Esophagus muscularis mucosa (tissue), 4 donors: ENCODE measurements at places on chromosomes 12 and 14. TPM values are rescaled to one million over a fixed set of nuclear protein-coding genes. Genes with fewer than 3 reads are reported as not detected.
A peak's percentile ranks its signal among the peaks of the same experiment; 100 is the strongest.

- H3K27me3 ChIP-seq, result no peaks in the 10 kb centered on the region
- peak within 1 kb of the TSS; percentile 80 for H3K4me3 ChIP-seq
- peak within 1 kb of the TSS; percentile 93 for H3K27ac ChIP-seq
- H3K4me1 ChIP-seq, result peaks cover 82% of the 10 kb centered on the region
- DNase-seq, result peak; percentile 96
These were observed at the start of gene ITGA5 for GRCh38 chr12:54419088-54419887. TSS of gene ITGA5 (minus strand) at chr12:54419266. CDS start at chr12:54419198, 68 bp downstream.

CNTN1 gene
- total RNA-seq, result 63.1 TPM

DNA sequence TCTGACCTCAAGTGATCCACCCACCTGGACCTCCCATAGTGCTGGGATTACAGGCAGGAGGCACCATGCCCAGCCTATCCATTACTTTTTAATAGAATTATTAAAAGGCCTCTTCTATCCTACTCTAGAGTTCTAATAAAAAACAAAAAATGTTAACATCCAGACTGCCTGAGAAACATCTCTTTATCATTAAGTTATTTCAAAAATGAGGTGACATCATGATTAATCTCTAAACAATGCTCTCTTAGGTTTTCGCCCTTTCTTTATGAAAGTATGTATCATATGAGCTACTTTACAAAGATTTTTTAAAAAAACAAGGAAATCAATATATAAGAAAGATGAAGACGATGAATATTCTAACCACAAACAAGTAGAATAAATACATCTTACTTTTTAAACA, 52.6 kb downstream of the FGD6 start:
- no peak overlapping the region for H3K27ac ChIP-seq
- H3K36me3 ChIP-seq, result no peaks in the 10 kb centered on the region
- H3K27me3 ChIP-seq, result no peaks in the 10 kb centered on the region
- H3K4me1 ChIP-seq, result peaks cover 21% of the 10 kb centered on the region

CLEC1A gene
- total RNA-seq, result 5.5 TPM

DNA sequence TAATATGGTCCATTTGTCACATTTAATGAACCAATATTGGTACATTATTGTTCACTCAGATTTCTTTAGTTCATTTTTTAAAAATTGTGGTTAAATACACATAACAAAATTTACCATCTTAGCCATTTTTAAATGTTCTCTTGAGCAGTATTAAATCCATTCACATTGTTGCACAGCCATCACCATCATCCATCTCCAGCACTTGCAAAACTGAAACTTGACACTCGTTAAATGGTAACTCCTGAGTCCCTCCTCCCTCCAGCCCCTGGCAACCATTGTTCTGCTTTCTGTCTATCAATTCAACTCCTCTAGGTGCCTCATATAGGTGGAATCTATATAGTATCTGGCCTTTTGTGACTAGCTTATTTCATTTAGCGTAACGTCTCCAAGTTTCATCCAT, 86.4 kb downstream of the ACACB start:
- H3K4me3 ChIP-seq, result no peak overlapping the region
- H3K27me3 ChIP-seq, result no peaks in the 10 kb centered on the region
- no peaks in the 10 kb centered on the region for H3K4me1 ChIP-seq
- DNase-seq, result no peak

GRCh38 chr12:122457627-122458026, 35.2 kb upstream of the CLIP1 start:
- no peak overlapping the region for H3K27ac ChIP-seq
- H3K4me1 ChIP-seq, result no peaks in the 10 kb centered on the region
- H3K36me3 ChIP-seq, result no peaks in the 10 kb centered on the region
- DNase-seq, result no peak
- H3K27me3 ChIP-seq, result no peaks in the 10 kb centered on the region
- no peak overlapping the region for H3K4me3 ChIP-seq

DNA sequence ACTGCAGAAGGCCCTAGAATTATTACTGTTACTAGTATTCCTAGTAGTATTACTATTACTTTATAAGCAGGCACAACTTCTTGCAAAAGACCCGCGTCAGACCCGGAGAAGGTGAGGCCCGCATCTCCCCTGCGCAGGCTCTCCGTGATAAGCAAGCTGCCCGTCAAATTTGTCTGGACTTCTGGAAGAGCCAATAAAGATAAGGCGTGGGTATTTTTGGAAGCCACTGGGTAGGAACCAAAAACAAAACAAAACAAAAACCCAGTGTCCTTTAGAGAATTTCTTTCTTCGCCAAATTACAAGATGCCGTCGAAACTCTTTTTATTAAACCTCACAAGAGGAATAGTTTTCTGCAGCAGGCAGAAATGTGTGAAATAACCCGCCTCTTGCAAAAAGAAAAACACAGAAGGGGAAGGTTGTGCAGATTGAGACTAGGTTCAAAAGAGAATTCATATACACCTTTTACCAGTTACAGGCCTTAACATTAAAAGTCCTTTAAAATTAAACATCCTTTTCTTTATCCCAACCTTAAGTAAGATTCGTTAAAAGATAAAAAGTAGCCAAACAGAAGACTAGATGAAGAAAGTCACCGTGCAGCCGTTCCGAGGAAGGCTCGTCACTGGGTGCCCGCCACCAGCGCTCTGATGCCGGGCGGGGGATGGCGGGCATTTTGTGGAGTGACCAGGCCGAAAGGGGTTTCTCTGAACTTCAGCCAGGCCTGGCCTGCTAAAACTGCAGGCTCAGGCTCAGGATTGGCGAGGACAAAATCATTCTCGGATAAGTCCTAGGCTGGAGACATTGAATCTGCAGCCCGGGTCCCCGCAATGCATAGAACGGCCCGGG, 1.6 kb downstream of the TBX5 start:
- peaks cover 58% of the 10 kb centered on the region for H3K4me1 ChIP-seq
- H3K36me3 ChIP-seq, result no peaks in the 10 kb centered on the region
- H3K27me3 ChIP-seq, result no peaks in the 10 kb centered on the region
- peak overlapping the region; percentile 95 for H3K27ac ChIP-seq
- H3K4me3 ChIP-seq, result peak overlapping the region; percentile 58

DNA sequence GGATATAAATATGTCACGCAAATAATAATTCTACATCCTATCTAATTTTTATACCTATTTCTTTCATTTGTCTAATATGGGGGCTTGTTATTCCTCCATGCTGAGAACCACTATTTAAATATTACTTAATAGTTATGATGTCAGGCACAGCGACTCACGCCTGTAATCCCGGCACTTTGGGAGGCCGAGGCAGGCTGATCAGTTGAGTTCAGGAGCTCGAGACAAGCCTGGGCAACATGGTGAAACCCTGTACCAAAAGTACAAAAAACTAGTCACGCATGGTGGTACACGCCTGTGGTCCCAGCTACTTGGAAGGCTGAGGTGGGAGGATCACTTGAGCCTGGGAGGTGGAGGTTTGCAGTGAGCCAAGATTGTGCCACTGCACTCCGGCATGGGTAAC, 45.2 kb downstream of the GXYLT1 start:
- DNase-seq, result no peak
- no peaks in the 10 kb centered on the region for H3K36me3 ChIP-seq
- H3K27ac ChIP-seq, result no peak overlapping the region
- no peak overlapping the region for H3K4me3 ChIP-seq

DNA sequence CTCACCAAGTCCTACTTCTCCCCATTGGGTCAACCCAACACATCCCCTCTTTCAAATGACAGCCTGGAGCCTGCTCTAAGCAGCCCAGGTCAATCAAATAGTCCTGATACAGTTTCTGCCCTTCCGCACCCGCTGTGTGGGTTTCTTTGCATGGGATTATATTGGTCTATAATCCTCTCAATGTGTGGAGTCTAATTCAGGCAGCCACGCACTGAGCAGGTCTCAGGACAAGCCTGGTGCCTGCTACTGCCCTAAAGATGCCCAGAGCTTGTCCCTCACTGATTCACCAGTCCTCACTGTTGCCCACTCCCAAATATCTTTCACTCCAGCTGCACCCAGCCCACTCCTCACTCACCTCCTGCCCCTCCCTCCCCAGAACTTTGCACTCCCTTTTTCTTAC, 16.4 kb downstream of the ACTN1 start:
- no peaks in the 10 kb centered on the region for H3K36me3 ChIP-seq
- H3K4me1 ChIP-seq, result peaks cover 83% of the 10 kb centered on the region
- H3K4me3 ChIP-seq, result no peak overlapping the region

DNA sequence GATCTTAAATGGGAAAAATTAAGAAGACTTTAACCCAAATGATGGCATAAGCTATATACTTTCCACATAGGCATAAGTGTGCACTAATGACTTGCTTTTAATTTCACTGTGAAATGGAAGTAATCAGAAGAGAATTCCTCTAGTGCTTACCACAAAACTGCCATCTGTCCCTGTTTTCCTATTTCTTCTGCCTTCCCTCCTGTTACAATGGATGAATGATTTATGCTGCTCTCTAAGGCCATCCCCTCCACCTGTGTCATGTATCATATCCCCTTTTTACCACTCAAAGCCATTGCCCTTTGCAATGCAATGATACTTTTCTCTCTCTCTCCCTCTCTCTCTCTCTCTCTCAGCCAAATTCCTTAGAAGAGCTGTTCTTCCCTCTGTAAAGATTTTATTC, 109.1 kb downstream of the C12orf50 start:
- no peak overlapping the region for H3K27ac ChIP-seq
- H3K4me3 ChIP-seq, result no peak overlapping the region
- H3K36me3 ChIP-seq, result no peaks in the 10 kb centered on the region
- no peaks in the 10 kb centered on the region for H3K27me3 ChIP-seq

- H3K27ac ChIP-seq, result no peak overlapping the region
- peaks cover 14% of the 10 kb centered on the region for H3K4me1 ChIP-seq
- H3K36me3 ChIP-seq, result no peaks in the 10 kb centered on the region
- no peaks in the 10 kb centered on the region for H3K27me3 ChIP-seq
- DNase-seq, result no peak
These were observed 215.3 kb downstream of the CEP128 start for GRCh38 chr14:80726211-80726610.

- no peak overlapping the region for H3K4me3 ChIP-seq
- H3K36me3 ChIP-seq, result no peaks in the 10 kb centered on the region
- peak; percentile 87 for DNase-seq
- peak overlapping the region; percentile 20 for H3K27ac ChIP-seq
- H3K27me3 ChIP-seq, result no peaks in the 10 kb centered on the region
These were observed 135.8 kb upstream of the VRK1 start for GRCh38 chr14:96661244-96661969.

MYH6 gene
- total RNA-seq, result under 0.01 TPM

DNA sequence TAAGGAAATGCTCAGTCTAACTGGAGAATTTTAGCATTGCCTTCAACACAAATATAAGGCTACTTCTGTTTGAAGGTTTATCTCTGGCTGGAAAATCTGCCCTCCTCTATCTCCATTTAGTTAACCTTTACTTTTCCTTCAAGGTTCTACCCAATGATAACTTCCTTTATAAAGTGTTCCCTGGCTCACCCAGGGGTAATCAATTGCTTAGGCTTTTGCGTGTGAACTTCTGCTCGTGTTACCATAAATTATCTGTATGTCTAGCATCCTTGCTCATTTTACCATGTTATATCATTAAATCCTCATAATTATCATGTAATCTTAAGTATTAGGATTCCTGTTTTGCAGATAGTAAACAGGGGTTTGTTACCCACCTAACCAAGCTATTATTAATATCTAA, 114.3 kb upstream of the FGD4 start:
- DNase-seq, result no peak
- H3K27me3 ChIP-seq, result no peaks in the 10 kb centered on the region
- H3K4me1 ChIP-seq, result no peaks in the 10 kb centered on the region
- H3K36me3 ChIP-seq, result no peaks in the 10 kb centered on the region

DNA sequence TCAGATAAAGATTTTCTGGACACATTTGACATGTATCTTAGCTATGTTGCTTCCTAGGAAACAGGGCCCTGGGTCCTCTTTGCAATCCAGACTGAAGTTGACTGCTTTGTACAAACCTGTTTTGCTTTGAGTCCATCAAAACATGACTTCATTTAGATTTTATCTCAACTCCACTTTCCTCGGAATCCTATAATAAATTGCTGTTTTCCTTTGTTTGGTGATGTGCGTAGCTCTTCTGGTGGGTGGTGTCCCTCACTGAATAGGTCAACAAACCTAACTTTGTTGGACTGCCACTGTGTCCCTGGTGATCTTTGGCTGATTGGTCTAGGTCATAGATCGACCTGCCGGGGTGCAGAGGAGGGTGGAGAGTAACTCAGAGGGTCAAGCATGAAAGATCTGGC, 735 bp upstream of the P2RX7 start:
- H3K4me3 ChIP-seq, result no peak overlapping the region
- peak overlapping the region; percentile 64 for H3K27ac ChIP-seq
- peaks cover 27% of the 10 kb centered on the region for H3K4me1 ChIP-seq

DNA sequence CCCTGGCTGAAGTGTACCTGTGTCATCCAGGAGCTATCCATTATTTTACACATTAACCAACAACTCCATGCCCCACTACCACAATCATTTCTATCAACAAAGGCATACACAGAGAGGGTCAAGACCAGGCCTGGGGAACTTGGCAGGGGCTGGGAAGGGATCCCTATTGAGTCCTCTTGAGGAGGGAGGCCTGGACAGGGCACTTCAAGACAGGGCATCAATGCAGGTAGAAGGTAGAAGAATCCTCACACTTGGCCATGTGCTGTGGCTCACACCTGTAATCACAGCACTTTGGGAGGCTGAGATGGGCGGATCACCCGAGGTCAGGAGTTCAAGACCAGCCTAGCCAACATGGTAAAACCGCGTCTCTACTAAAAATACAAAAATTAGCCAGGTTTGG, 13.4 kb upstream of the ANKRD33 start:
- H3K4me3 ChIP-seq, result no peak overlapping the region
- H3K27ac ChIP-seq, result no peak overlapping the region
- DNase-seq, result no peak
- peaks cover 2% of the 10 kb centered on the region for H3K27me3 ChIP-seq
- no peaks in the 10 kb centered on the region for H3K36me3 ChIP-seq

SYCP3 gene
- not detected for total RNA-seq

GRCh38 chr12:52213564-52214420, 19.3 kb upstream of the KRT7 start:
- no peaks in the 10 kb centered on the region for H3K27me3 ChIP-seq
- no peak overlapping the region for H3K27ac ChIP-seq
- no peak for DNase-seq
- peaks cover 5% of the 10 kb centered on the region for H3K4me1 ChIP-seq

TMEM119 gene
- total RNA-seq, result 8.9 TPM
